ENCODE measurements at places on chromosomes 3 and 15.

DNA sequence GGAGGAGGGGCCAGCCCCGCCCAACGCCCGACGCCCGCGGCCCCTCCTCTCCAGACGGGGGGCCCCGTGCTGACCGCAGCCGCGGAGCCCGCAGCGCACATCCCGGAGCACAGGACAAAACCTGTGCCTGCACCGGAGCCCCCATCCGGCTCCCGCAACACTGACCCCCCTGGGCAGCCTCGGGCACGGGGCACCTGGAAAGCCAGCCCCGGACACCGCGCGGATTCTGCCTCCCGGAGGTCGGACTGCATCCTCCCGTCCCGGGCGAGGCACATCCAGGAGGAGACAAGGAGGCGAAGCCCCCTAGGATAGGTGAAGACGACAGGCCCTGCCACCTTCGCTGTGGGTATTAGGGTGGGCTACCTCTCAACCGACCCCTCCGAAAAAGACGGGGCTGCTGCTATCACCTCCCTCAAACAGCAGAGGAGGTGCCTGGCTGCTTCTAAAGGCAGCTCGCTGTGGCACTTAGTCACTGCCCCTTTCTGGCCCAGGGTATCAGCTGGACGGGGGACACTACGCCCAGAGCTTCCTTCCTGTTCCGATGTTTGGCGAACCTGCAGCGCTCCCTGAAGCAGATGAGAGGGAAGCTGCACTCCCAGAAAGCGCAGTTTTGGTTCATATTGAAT is 10.6 kb downstream of the XXYLT1 start:
- DNase-seq: no peak

- DNase-seq: no peak
Observed at GRCh38 chr3:59189526-59189925, 139.7 kb upstream of the CFAP20DC start.

- DNase-seq: peak; percentile 53
Observed at GRCh38 chr3:169966951-169967915, 626 bp downstream of the SEC62 start.

DNA sequence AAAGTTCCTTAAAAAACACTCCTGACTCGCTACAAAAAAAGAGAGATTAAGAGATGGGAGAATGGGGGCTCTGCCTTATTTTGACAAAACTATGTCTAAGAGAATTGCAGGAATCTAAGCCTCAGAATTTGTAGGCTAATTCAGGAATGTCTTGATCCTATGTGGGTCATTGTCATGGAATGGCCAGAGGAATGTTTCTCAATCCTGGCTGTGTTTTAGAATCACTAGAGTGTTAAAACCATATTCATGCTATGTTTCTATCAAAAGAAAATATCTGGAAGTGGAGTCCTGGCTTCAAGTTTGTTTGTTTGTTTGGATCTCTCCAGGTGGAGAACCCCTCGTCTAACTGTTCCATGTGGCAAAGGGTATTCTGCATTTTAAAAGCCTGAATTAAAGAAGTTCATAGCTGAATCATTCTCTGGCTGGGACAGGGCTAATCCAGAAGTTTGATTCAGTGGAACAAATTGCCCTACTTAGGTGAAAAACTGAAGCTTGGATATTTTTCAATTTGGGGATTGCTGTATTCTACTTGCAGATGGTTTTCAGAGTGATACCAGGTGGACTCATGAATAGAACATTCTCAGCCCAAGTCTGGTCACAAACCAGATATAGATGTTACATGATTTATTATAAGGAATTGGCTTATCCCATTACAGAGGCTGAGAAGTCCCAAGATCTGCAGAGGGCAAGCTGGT is 28.2 kb downstream of the GJD2 start:
- no peak for DNase-seq

GRCh38 chr3:110946810-110947209 is 124.8 kb upstream of the NECTIN3 start:
- DNase-seq: no peak
